ENCODE measurements at places on chromosomes 3 and 15. TPM values are rescaled to one million over a fixed set of nuclear protein-coding genes. Genes with fewer than 3 reads are reported as not detected.

Gene ACKR2
- total RNA-seq, result 0.11 TPM

Gene KLHL6
- total RNA-seq, result not detected

Gene MYO5C
- 0.31 TPM for total RNA-seq

Gene RBP2
- 0.78 TPM for total RNA-seq

Gene PTPRG
- total RNA-seq, result 23.7 TPM

Measured in myocyte (in vitro differentiated cells).